ENCODE measurements at places on chromosomes 2 and 18.

DNA sequence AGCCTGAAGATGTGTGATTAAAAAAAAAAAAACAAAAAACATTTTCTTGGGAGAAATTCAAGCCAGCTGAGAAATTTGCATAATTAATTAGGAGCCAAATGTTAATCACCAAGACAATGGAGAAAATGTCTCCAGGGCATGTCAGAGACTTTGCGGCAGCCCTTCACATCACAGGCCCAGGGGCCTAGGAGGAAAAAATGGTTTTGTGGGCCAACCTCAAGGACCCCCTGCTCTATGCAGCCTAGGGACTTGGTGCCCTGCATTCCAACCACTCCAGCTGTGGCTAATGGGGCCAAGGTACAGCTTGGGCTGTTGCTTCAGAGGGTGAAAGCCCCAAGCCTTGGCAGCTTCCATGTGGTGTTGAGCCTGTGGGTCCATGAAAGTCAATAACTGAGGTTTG lies 241.9 kb upstream of the THUMPD2 start:
- DNase-seq, result no peak

DNA sequence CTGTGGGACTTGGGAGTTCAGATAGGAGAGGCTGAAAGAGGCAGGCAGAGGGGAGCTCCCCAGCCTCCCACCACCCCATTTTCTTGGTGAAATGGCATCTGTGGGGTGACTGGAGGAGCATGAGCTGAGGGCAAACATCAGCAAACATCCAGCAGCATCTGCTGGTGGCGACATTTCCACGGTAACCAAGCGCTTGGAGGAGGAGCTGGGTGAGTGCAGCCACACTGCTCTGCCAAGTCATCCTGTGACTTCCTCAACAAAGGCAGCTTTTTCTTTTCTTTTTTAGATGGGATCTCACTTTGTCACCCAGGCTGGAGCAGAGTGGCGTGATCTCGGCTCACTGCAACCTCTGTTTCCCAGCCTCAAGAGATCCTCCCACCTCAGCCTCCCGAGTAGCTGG lies 5.6 kb downstream of the TXNL4A start:
- DNase-seq, result peak; percentile 51

DNA sequence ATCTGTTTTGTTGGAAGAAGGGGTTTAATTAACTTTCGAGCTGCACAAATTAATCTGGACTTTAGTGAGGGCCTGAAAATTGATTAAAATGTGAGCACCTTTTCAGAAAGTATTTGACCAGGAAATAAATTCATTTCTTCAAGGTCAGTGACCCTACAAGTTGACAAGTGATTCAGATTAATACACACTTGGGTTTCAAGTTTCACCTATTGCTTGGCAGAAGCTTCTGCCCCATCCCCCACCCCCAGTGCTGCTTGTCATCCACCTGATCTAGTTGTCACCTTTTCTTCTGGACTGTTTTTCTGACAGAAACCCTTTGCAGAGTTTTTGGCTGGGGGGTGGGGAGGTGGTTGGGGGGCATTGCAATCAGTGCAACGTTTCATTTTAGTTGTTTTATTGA lies 46.2 kb downstream of the RPRM start:
- DNase-seq, result no peak

DNA sequence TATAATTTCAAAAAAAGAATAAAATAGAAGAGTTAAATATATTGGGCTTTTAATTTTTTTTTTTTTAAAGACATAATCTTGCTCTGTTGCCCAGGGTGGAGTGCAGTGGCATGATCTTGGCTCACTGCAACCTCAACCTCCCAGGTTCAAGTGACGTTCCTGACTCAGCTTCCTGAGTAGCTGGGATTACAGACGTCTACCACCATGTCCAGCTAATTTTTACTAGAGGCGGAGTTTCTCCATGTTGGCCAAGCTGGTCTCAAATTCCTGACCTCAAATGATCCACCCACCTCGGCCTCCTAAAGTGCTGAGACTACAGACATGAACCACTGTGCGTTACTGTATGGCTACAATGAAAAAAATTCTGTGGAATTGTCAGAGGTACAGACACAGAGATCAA lies 98.1 kb upstream of the RGPD4 start:
- no peak for DNase-seq

DNA sequence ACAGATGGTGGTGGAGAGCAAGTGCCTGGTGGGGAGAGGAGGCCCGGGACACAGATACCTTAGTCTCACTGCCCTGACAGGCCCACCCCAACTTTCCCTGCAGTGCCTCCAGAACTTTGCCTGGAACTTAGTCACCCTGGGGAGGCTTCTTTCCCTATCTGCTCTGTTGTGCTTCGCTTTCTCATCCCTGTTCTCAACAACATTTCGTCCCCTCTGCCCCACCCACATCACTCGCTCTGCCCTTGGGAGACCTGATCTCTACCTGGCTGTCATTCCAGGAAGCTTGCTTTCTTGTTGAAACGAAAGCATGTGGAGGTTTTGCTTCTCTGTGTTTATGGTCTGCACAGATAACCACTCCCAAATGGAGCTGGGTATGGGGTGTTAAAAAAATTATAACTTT lies 93.8 kb downstream of the PRKCE start:
- no peak for DNase-seq

GRCh38 chr2:37583402-37583801 lies 88.0 kb downstream of the CDC42EP3 start:
- no peak for DNase-seq

- no peak for DNase-seq
Observed at GRCh38 chr2:196200557-196200956, 29.2 kb upstream of the STK17B start.

GRCh38 chr2:3005859-3006501 lies 371.6 kb downstream of the EIPR1 start:
- DNase-seq, result no peak

DNA sequence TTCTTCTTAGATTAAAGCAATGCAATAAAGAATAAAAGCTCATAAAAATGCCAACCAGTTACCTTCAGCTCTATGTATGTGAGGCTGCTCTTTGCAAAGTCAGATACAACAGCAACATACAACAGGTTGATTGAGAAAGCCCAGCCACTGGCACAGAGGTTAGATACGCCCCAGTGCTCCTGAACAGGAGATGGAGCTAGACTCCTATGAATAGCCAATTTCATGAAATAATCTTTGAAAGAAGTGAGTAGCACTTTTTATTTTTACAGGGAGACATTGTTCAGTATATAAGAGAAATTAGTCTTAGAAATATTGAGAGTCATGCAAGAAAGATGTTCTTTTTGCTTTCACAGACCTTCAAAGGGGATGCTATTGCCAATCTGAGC lies 362.4 kb upstream of the MEX3C start:
- DNase-seq, result no peak

- no peak for DNase-seq
Observed at GRCh38 chr18:79223431-79223830, 154.2 kb downstream of the ATP9B start.

DNA sequence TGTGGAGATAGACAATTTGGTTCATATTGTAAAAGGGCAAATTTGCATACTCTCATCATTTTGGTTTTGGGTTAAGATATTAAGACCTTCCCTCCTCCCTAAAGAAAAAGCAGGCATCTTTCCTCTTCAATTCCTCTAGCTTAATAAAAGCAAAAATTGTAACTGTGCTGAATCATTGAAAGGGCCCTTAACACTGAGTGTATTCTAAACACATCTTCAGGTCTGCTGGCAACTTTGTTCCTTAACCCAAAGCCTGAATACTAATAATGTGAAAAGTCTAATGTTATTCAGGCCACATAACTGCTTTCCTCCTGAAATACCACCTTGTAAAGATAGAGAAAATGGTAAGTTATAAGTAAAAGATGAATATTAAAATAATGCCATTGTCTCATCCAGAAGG lies 1200.5 kb upstream of the FAM98A start:
- DNase-seq, result no peak

- DNase-seq, result no peak
Observed at GRCh38 chr2:204312105-204312504, 233.2 kb upstream of the PARD3B start.
